ENCODE measurements at places on chromosomes 1 and 21. TPM values are rescaled to one million over a fixed set of nuclear protein-coding genes. Genes with fewer than 3 reads are reported as not detected.

DNA sequence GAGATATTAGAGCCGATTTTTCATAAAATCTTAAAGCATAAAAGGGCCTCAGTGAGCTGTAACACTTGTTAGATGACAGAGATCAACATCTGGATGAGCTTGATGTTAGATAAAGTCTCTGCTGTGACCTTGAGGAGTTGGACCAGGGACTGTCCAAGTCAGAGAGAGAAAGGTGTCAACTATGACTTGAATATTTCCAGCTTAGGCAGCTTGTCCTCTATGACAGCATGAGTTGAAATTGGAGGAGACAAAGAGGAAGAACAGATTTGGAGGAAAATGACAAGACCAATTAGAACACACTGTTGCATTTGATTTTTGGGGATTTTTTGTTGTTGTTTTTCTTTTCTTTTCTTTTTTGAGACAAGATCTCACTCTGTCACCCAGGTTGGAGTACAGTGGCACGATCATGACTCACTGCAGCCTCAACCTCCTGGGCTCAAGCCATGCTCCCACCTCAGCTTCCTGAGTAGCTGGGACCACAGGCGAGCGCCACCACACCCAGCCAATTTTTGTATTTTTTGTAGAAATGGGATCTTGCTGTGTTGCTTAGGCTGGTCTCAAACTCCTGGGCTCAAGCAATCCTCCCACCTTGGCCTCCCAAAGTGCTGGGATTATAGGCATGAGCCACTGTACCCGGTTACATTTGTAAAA lies 35.3 kb upstream of the CLIC4 start:
- DNase-seq: no peak

DNA sequence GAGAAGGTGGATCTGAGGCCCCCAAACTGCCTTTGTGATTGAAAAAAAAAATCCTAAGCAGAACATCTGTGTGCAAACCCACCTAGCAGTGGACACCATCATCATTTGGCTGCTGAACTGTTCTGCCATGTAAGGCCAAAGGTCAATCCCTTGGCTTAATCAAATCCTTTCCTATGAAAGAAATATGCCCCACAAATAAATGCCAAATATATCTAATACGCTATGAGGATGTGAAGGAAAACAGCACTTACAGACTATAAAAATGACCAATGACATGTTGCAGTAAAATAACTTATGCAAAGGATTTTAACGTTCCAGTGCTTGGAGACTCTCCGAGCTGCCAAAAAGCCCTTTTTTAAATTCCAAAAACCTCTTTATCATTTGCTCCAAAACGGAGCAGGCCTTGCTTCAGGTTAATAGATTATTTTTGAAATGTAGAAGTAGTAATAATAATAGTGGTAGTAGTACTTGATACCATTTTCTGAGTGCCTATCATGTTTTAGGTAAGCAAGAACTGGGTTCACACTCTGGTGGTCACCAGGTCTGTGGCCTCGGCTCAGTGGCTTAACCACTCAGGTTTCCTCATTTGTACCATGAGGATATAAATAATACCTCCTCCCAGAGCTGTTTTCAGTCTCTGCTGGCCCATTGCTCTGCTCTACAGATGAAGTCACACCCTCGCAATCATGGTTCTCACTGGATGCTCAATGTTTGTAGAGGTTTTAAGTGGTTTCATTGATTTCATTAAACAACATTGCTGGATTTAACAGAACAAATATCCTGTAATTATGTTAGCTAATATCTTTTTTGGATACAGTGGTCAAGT lies 47.9 kb upstream of the EDEM3 start:
- no peak for DNase-seq

GRCh38 chr1:109837852-109838570 lies 72.6 kb upstream of the CSF1 start:
- no peak for DNase-seq

DNA sequence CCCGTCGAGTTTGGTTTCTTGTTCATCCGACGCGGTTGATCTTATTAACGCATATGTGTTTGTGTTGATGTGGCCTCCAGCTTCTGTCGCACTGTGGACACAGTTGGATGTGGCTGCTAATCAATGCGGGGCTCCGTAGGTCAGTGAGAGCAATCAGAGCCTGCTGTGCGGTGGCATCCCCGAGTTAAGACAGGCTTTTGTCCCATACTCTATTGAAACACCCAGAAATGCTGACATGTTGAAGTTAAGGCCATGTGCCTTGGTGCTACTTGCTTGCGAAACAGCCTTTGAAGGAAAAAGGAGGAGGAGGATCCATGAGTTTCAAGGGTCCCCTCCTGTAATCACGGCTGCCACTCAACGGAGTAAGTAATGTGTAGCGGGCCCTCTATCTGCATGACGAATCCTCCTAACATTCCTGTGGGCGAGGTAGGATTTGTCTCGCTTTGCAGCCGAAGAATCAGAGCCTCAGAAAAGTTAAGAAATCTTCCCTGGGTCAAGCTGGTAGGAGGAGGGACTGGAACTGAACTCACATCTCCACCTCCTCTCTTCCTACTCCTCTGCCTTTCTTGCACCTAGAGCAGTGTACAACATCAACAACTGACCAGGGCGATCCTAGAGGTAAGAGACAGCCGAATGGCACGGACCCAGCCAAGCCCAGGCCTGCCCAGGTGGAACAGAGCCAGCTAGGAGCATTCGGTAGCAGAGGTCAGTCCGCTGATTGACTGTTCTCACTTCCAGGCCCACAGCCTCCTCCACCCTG lies 19.5 kb downstream of the PDE9A start:
- DNase-seq: no peak

GRCh38 chr1:198876371-198876871 lies 237.6 kb downstream of the PTPRC start:
- no peak for DNase-seq

GRCh38 chr21:42514883-42515228 lies 1.2 kb downstream of the SLC37A1 start:
- no peak for DNase-seq

- no peak for DNase-seq
Observed at GRCh38 chr1:3015744-3016143, 5.5 kb upstream of the ACTRT2 start.

DNA sequence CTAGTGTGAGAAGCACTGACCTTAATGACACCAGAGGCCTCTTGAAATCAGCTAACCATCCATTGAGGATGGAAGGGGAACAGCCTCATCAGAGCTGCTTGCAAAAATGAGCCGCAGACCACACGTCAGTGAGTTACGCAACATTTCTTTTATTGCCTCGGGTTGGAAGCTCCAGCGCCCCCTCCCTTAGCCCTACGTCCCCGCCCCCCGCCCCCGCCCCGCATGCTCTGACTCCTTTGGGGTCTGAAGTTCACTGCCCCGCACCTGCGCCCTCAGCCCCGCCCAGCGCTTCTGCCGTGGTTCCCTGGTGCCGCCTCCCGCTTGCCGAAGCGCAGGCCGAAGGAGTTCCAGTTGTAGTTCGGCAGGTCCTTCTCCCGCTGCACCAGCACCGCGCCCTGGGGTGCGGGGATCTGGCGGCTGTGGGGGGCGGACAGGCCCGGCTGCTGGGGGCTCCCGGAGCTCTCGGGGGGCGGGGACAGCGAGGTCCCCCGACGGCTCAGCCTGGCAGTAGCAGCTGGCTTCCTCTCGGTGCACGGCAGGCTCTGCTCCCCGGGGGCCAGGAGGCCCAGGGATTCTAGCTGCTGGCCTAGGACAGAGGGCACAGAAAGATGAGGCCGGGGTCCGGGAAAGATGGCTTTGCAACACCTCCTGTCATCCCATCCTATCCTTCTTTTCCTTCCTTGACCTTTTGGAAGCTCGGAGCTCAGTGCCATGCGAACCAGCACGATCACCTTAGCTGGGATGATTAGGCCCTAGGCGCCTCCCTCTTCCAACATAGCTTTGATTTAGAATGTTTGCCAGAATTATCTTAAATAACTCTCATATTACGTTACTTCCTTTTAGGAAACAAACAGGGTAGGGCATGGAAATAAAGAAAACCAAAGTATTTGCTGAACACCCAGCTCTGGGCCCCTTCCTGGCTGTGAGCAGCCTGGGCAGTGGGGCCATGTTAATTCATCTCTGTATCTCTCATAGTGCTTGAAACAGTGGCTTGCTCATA lies 5.8 kb downstream of the KISS1 start:
- no peak for DNase-seq

DNA sequence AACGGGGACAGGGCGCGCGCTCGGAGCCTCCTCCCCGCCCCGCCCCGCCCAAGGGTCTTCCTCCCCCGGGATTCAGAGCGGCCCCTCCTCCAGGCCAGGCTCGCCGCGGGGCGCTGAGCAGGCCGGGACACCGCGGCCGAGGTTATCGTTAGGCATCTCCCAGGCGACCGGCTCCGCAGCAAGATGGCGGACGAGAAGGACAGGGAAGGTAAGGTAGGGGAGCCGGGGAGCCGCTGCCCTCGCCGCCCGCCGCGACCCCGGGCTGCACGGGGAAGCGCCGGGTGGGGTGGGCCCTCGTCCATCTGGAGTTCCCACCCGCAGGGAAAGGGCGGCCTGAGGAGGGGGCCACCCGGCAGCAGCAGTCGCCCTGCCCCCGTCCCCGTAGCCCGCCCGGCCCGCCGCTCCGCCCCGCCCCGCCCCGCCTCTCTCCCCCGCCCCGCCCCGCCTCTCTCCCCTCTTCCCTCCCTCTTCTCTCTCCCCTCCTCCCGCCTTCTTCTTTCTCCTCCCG lies 105.9 kb upstream of the HNRNPU start:
- DNase-seq: no peak

DNA sequence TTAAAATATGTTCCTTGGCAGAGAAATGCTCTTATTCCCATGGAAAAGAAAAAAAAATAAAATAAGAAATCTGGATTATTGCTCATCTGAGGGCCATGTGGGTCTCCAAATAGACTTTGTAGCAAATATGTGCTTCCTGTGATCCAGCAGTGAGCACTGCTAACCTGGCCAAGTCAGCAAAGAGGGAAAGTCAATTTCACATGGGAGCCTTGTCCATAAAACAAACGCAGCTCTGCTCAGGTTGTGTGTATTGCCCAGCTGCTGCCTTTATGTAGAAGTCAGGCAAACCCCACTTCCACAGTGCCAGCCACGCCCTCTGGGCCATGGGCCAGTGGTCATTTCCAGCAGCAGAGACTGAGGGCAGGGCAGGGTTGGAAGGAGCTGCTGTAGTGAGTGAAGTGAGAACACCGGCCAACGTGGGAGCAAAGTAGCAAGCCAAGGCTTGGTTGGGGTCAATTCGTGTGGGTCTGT lies 174.3 kb downstream of the LYPLAL1 start:
- no peak for DNase-seq

GRCh38 chr21:26377111-26377694 lies 195.9 kb downstream of the CYYR1 start:
- no peak for DNase-seq

GRCh38 chr1:38403667-38404066 lies 357.1 kb upstream of the POU3F1 start:
- DNase-seq: no peak

DNA sequence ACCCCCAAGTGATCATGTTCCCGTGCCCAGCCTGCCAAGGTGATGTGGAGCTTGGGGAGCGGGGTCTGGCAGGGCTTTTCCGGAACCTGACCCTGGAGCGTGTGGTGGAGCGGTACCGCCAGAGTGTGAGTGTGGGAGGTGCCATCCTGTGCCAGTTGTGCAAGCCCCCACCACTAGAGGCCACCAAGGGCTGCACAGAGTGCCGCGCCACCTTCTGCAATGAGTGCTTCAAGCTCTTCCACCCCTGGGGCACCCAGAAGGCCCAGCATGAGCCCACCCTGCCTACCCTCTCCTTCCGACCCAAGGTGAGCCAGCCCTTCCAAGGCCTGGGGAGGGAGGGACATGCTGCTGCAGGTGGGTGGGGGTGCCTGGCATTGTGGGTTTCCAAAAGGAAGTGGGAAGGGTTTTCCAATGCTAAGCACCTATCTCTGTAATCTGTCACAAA lies 2.3 kb downstream of the TRIM46 start:
- DNase-seq: no peak

DNA sequence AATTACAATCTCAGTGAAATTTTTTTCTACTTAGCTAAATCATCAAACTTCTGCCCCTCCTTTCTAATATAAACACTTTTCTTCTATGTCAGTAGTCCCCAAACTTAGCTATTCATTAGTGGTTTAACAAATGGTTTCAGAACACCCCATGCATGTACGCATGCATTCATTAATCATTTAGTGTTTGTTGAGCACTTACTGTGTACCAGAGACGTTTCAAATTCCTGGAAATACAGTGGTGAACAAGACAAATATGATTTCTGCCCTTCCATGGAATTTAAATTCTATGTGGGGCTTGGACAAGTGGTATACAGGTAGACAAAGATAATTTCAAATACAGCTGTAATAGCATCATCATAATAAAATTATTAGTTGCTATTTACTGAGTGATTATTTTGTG lies 1.5 kb downstream of the ZBTB40 start:
- no peak for DNase-seq

DNA sequence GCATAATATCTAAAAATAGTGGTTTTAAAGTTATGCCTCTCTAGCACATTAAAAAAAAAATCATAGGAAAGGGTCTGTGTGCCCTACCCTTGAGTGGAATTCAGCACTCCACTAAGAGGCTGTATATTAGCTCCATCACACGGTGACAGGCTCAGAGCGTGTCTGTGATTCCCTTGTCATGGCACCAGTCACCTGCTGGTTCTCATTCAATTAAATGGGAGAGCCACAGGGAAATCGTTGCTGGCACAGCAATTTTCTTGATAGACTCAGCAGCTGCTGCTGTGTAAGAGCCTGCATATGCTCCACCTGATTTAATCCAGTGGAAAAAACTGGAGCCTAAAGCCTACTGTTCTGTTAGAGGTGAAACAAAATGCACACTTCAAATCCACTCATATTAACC lies 9.5 kb downstream of the ATP6V1G3 start:
- DNase-seq: no peak

Gene ELAVL4
- total RNA-seq: not detected

Gene APCS
- total RNA-seq: not detected

Gene KRTAP13-2
- total RNA-seq: not detected

Gene SPATA45
- total RNA-seq: not detected

Gene DIP2A
- total RNA-seq: 56.9 TPM

Gene CYP4A11
- not detected for total RNA-seq

Gene LCE2A
- not detected for total RNA-seq

Gene TRIM45
- 40.0 TPM for total RNA-seq

Gene C1orf226
- total RNA-seq: 4.3 TPM

Gene CFHR2
- not detected for total RNA-seq

Gene ATP5PO
- 156 TPM for total RNA-seq
